T-helper 2 cell (primary cell): ENCODE measurements at places on chromosomes 16 and 17.

- DNase-seq, result no peak
Observed at GRCh38 chr16:61555718-61556441, 480.4 kb downstream of the CDH8 start.

DNA sequence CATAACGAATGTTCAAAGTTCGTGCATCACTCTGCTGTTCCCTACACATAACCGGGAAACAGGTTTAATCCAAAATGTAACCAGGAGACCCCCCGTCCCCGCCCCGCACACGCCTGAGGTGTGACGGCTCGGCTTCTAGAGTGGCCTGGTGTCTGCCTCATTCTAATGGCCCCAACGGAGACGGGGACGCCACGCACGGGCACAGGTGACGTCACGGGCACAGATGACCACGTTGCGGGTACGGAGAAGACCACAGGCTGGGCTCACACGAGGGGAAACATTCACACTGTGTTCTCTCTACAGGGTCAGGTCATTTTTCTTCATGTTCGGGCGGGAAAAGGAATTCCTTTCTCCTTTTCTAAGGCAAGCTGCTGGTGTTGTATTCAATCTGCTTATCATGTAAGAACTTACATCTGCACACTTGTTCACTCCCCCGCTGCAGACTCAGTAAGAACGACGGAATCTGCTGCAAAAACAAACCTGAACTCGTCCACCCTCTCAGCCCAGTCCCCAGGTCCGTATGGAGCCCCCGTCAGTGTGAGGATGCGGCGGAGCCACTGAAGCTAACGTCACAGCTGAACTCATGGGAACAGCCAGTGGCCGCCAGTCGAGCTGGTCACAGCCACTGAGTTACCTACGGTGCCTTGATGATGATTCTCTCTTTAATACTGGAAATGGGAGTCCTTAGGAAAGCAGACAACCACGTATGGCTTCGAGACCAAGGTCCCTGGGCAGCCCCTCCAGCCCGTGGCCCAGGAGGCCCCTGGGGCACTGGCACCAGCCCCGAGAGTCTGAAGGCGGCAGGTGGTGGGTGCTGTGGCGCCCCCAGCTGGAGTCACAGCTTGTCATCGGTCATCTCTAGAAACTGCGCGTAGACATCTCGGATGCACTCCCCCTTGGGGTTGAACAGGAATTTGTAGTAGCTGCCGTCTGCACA lies 32.9 kb downstream of the WDR45B start:
- no peak for DNase-seq

- DNase-seq, result no peak
Observed at GRCh38 chr17:74605361-74605760, 13.3 kb upstream of the CD300LD start.

- no peak for DNase-seq
Observed at GRCh38 chr17:58985971-58986370, 120.7 kb downstream of the TRIM37 start.

- no peak for DNase-seq
Observed at GRCh38 chr16:51849715-51850114, 697.2 kb downstream of the TOX3 start.

DNA sequence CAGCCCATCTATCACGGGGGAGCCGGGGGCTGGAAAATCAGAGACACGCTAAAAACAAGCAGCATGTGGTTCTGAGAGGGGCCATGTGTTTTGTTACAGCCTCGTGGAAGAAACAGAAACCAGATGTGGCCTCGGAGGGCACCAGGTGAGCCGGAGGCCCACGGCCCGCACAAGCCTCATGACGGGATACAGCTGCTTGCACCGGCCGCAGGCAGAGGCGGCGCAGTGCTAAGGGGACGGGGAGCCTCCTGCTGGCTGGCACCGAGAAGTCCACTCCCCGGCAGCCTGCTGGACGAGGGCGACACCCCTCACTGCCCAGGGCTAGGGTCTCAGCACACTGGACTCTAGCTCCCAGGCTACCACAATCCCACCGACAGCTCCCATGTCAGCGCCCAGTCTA lies 19.2 kb downstream of the NDUFAF8 start:
- no peak for DNase-seq
